RKO (cell line): ENCODE measurements at places on chromosomes 1 and 21.
A peak's percentile ranks its signal among the peaks of the same experiment; 100 is the strongest.

GRCh38 chr1:24362982-24363614 is 43.9 kb downstream of the GRHL3 start:
- peak; percentile 13 for DNase-seq

DNA sequence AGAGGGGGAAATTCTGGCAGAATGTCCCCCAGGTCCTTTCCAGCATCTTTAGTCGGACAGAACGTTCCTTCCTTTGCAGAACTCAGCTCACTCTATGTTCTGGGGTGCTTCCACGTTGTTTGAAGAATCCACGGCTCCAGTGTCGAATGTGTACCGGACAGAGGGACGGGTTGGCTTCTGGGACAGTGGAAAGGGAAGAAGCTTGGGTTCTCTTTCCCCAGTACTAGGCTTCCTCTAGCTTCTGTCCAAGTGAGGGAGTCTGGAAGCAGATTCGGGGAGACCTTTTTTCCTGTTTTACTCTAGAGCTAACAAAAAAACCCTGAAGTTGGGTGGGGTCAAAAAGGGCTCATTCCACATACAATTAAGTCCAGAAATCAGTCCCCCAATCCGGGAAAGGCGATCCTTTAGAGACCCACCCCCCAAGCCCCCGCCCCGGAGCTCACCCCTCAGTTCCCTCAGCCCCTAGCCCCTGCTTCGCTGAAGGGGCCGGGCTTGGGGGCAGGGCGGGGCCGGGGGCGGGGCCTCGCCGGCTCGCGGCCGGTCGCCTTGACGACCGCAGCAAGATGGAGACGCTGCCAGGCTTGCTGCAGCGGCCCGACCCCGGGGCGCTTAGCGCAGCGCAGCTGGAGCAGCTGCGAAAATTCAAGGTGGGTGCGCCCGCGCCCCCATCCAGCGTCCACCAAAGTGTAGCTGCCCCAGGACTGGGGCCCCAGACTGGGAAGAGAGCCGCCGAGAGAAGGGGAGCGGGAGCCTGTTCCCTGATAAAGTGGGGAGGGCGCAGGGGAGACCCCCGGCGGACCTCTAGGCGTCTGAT is at the start of gene RIIAD1:
Gene RIIAD1, plus strand, starts transcription at position 549 of the 814 bp plus-strand sequence. Its CDS starts 15 bp downstream, at position 564.
- DNase-seq = no peak

DNA sequence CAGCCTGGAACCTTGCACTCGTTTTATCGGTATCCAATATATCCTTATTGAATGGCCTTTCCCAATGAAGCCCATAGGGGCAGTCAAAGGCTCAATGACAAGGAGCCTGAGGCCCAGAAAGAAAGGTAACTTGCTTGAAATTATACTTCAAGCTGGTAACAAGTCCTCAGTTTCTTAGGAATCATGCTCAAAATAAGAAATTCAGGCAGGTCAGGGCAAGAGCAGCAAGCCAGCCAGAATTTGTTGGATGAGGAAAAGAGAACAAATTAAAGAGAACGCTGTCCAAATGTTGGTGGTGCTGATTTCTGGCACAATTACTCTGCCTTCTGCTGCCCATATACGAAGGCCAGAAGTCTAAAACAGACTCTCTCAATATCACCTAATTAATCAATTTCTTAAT is 77.6 kb downstream of the DDX20 start:
- DNase-seq = peak; percentile 3

- no peak for DNase-seq
Measured at GRCh38 chr21:27802816-27803475, 836.1 kb upstream of the ADAMTS5 start.

DNA sequence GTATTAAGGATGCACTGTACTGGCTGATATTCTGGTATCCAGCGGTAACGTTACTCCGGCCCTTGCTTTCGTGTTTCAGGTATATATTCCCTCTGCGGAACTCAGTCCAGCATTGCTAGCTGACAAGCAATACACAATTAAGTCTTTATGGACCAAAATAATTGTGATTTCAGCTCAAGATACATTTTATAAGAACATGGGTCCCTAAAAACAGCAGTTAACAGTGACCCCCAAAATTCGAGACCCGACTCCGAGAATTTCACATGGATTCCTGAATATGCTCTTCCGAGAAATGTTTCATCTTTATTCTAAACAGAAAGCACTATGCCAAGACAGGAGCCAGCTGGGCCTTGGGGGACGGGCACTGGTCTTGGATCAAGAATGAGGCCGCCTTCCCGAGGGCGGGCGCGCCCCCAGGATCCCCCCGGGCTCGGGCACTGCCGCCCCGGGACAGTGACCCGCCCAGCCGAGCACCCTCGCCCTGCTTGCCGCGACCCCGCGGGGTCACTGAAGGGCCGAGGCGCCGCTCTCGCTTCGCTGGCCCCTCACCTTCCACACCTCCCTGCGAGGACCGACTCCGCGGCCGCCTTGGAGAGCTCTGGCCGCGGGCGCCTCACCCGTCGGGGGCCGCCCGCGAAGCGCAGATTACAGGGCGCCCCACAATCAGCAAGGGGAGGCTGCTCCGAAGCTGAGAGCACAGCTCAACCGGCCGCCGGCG is 610 bp downstream of the SCYL3 start:
- peak; percentile 34 for DNase-seq

GRCh38 chr1:225617479-225617878 is 35.4 kb downstream of the ENAH start:
- no peak for DNase-seq

DNA sequence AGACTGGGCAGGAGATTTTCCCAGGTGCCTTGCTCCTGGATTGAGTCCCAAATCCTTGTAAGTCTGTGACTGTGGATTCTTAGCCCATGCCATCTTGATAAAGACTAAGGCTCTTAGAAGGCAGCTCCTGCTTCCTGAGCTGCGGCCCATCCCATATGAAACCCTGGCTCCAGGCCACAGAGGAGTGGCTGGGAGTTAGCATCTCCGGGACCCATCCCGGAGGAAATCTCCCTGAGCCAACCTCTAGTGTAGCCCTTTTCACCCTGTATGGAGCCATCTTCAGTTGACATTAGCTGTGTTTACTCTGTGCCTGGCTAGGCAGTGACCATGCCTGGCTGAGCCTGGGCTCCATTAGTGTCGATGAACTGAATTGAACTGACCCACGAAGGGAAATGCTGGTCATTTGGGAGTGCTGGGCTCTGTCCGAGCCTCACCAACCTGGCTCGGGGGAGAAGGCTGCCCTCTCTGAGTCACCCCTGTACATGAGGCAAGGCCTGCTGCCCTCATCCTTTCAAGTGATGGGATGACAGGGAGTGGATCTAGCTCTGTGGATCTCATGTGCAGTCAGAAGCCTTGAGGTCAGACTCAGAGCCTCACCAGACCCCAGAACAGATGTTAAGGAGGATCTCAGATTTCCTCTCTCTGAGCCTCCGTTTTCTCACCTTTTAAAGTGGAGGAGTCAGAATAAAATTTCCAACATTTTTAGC is 37.5 kb downstream of the LGR6 start:
- DNase-seq = no peak
